CD4-positive, alpha-beta T cell treated with Interleukin-6 for 4 hours (primary cell): ENCODE measurements at places on chromosomes 2 and 18.

DNA sequence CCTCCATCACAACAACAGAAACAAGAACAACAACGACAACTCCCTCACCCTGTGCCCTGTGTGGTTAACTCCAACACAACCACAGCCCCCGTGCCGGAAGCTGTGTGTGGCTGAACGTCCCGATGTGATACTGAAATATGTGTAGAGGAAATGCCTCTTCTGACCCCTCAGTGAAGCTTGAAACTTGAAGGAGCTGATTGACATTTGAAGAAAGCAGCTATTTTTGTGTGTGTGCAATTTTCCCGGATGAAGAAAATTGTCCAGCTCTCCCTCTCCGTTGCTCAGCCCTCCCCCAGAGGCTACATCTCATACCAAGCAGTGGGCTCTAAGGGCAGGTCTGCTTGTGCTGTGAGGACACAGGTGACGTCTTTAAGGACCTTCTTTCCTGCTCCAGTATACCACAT lies 173.8 kb downstream of the ICOS start:
- DNase-seq, result peak; percentile 64

GRCh38 chr2:132747046-132747445 lies 77.0 kb upstream of the LYPD1 start:
- DNase-seq, result no peak

DNA sequence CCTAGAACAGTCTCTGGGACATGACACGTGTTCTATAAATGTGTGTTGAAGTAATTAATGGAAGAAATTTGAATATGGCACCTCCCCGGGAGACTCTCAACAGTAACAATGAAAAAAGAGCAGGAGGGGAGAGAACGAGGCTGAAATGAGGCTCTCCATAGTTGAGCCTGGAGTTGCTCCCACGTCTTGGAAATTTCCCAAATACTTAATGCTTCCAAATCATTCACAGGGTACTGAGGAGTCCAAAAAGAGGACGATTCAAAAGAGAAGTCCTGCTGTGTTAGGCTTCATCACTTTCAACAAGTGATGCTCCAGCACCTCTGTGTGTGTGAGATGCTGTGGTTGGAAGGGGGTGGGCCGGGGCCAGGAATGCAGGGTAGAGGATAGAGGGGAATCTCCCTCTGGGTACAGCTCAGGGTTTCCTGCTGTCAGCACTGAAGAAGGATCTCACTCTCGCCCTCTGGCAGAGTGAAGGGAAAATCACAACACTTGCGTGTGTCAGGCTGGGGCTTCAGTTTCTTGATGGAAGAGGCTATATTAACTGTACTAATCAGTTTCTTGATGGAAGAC lies 18.1 kb upstream of the ZNF407 start:
- no peak for DNase-seq

GRCh38 chr2:105674401-105674800 lies 70.3 kb upstream of the NCK2 start:
- no peak for DNase-seq

GRCh38 chr18:10002280-10002679 lies 88.5 kb downstream of the VAPA start:
- DNase-seq, result no peak

GRCh38 chr18:69157906-69158305 lies 242.8 kb upstream of the DOK6 start:
- no peak for DNase-seq

DNA sequence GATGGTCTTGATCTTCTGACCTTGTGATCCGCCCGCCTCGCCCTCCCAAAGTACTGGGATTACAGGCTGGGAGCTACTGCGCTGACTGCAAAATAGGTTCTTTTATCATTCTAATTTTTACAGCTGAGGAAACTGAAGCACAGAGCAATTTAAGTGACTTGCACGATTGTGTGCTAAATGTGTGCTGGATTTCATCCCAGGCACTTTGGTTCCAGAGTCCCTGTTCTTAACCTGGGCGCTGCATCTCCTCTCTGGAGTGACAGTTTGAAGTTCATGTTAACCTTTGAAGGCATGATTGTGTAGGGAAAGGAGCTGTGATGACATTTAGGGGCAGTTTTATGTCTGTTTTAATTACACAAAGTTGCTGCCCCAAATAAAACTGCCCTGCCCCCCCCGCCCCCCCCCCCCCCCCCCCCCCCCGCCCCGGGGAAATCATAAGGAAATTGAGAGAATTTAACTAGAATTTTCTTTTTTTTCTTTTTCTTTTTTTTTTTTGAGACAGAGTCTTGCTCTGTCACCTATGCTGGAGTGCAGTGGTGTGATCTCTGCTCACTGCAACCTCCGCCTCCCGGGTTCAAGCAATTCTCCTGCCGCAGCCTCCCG lies 5.6 kb downstream of the ACSL3 start:
- no peak for DNase-seq

- no peak for DNase-seq
Measured at GRCh38 chr2:166451468-166451867, 42.6 kb downstream of the SCN7A start.

GRCh38 chr2:130764035-130764820 lies 8.9 kb downstream of the AMER3 start:
- no peak for DNase-seq

GRCh38 chr2:29215073-29215472 lies 99.9 kb downstream of the CLIP4 start:
- no peak for DNase-seq

DNA sequence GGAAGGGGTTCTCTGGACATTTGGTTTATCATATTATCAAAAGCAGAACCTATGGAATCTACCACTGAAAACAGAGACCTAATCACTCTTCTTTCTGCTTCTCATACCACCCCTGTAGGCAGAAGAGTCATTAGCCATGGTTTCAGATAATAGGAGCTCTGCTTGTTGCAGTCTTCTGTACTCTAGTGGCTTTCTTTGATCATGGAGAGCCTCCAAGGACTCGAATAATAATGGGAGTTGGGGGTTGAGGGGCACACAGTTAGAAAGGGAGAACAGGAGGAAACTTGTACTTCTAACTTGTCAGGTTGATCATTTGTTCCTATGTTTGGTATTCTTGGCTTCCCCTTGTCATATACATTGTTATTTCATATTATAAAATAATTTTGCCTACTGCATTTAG lies 52.3 kb upstream of the VWC2L start:
- no peak for DNase-seq

DNA sequence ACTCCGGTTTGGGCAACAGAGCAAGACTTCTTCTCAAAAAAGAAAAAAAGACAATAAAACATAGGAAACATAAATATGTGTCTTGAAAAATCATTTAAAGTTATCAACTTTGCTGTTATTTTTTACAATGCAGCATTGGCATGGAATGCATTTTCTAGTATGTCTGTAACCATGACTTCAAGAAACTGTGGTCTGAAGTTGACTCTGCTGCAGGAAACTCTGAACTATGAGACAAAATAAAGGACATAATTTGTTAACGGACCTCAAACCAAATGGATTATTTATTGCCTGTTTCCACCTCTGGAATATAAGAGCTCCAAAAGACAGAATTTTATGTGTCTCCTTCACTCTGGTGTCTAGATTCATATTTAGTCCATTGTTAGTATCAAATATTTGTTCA lies 79.1 kb downstream of the TRIB2 start:
- DNase-seq, result no peak

DNA sequence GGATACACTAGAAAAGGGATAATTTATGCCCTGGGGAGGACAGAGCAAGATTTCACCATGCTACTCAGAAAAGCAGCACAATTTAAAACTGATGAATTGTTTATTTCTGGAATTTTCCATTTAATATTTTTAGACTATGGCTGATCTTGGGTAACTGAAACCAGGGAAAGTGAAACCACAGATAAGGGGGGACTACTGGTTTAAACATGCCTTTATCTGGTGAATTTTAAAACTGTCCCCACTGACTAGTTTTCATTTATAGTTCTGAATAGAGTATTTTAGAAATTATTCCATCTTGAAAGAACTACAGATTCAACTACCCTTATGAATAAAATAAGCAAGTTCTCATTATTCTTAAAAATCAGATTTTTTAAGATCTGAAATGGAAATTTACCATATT lies 15.0 kb downstream of the NFU1 start:
- no peak for DNase-seq

GRCh38 chr2:235679471-235679870 lies 185.6 kb downstream of the AGAP1 start:
- DNase-seq, result no peak

DNA sequence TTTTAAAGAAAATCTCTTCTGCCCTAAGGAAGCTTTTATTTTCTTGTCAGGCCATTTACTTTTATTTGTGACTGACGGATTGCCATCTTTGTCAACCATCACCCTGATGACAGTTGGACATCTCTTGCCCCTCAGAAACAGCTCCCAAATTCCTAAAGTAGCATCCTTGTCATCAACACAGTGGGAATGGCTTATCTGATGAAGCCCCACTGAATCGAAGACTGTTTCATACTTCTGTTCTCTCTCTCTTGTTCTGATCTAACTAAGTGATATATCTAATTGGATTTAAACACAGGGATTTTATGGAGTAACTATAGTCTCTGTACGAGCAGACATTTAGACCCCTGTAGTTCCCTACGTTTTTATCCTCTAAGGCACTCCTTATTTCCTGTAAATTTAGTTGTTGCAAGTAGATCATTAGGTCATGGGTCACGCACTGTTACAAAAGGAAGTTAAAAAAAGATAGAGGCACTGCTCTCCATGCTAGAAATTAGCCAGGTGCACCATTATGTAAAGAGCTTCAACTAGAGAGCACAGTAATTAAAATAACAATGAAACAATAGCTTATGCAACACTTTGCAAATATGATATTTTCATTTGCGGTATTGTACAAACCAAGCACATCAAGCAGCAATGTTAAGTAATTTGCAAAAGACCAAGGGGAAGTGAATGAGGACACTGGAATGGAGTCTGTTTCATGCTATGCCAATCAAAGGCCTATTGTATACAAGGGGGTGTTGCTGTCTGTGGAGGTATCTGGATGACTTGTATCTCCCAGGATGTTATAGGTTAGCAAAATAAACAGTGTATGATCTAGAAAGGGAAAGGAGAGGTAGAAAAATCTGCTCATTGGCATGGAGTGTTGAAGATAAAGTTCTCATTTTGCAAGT lies 284.7 kb downstream of the LRRTM1 start:
- no peak for DNase-seq

- DNase-seq, result no peak
Measured at GRCh38 chr2:107595749-107596148, 230.9 kb upstream of the RGPD4 start.

DNA sequence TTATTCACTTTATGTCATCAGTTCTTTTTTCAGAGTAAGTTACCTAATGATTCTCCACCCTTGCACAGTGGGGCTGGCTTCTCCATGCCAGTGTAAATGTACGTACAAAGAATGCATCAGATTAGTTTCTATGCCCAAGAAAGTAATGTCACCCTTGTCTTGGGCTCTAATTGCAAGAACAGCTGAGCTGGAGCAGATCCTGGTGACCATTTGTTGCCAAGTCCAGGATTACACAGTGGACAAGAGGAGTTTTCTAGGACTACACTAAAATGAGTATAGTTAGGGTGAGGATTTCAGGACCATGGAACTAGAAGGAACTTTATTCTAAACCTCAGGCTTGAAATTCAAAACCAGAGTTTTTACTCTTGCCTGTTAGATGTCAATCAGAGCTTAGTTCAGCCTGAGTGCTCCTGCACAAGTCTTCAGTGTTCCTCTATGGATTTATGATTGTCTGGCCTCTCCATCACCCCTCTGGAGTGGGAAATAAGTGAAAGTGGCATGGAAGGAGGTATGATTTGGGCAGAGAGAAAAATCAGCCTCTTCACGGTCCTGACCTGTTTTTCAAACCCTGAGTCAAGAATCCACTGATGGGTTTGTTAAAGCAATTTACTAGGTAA lies 29.8 kb downstream of the PCBP1 start:
- no peak for DNase-seq

DNA sequence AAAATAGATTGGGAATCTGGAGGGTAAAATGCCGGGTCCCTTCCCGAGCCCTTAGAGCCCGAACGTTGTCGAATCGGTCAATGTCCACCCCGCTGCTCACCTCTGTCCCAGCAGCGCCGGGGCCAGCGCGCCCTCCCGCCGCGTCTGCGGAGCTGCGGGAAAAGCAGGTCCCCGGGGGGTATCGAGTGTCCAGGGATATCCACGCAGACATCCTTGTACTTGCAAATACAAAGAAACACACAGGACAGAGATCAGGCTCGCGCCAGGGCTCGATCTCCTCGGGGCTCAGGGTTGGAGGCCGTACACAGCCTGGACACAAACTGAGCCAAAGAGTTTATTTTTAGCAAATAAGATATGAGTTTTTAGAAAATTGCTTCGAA lies 2.3 kb upstream of the GATA6 start:
- DNase-seq, result no peak

DNA sequence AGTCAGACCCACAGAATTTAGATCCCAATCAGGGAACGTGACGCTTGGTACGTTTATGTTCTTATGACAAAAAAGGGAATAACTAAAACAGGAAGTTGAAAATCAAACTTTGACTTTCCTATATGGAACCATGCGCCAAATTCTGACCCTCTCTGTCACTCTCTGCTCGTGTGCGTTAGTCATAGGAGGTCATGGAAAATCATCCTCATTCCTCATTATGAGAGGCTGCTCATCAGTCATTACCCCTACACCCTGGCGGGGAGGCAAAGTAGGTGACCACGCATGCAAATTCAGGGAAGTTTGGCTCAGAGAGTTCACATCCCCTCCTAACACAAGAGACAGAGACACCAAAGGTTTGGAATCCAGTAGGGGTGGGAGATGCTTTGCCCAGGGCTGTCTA lies 15.5 kb downstream of the IL1F10 start:
- no peak for DNase-seq

- DNase-seq, result no peak
Measured at GRCh38 chr2:123670286-123670685, 354.8 kb upstream of the CNTNAP5 start.

DNA sequence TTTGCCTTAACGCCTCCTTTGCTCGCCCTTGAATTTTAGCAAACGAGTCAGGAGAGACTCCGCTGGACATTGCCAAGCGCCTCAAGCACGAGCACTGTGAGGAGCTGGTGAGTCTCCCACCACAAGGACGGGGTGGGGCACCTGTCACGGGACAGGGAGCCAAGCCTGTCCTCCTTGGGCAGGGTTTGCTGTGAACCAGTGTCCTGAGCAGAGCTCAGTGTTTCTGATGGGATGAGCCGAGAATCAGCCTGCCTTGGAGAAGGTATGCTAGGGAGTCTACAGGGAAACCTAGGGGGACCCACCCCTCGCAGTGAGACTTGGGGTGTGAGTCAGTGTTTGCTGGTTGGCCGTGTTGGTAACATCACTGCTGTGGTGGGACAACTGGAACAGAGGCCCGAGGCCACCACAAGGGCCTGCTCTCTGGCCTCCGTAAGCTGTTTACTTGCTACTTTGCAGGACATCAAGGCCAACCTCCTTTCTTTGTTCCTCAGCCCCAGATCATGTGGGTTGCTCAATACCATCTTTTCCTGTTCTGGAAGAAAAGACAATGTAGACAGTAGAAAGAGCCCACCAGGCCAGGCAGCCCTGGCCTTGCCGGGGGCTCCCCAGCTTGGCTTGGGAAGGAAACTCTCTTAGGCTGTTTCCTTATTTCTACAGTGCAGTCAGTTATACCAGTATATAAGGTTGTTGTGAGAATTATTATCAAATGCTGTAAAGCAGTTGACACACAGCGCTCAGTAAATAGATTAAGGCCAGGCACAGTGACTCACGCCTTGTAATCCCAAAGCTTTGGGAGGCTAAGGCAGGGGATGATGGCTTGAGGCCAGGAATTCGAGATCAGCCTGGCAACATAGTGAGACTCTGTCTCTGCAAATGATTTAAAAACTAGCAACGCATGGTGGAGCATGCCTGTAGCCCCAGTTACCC lies 42.4 kb downstream of the ITGB1BP1 start:
- DNase-seq, result no peak

- no peak for DNase-seq
Measured at GRCh38 chr2:169038338-169038757, 7.2 kb upstream of the ABCB11 start.
